ENCODE measurements at places on chromosomes 16 and 17.

GRCh38 chr17:27783440-27784350 is 16.6 kb downstream of the NOS2 start:
- DNase-seq, result no peak

DNA sequence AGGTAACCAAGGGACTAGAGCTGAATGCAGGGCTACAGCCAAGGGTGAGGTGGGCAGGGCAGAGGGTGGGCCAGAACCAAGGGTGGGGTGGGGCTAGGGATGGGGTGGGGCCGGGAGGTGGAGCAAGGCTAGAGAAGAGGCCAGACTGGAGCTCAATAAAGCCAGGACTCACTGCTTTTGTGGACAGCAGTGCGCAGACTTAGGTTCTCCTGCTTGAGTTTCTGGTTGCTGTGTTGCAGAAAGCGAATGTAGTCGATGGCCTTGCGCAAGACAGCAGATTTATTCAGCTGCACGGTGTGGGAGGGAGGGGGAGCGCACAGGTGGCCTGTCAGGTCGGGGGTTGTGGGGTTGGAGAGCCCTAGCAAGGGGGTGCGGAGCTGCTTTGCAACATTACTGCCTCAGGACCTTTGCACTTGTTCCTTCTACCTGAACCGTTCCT is 18.7 kb downstream of the SREBF1 start:
- DNase-seq, result no peak

GRCh38 chr17:3167574-3167973 is 29.7 kb upstream of the OR1A2 start:
- no peak for DNase-seq

GRCh38 chr16:50316102-50316847 is 49.9 kb downstream of the ADCY7 start:
- DNase-seq, result no peak

- DNase-seq, result no peak
Observed at GRCh38 chr17:2030779-2031163, 818 bp downstream of the DPH1 start.

- no peak for DNase-seq
Observed at GRCh38 chr17:2136241-2136640, 81.3 kb downstream of the HIC1 start.

DNA sequence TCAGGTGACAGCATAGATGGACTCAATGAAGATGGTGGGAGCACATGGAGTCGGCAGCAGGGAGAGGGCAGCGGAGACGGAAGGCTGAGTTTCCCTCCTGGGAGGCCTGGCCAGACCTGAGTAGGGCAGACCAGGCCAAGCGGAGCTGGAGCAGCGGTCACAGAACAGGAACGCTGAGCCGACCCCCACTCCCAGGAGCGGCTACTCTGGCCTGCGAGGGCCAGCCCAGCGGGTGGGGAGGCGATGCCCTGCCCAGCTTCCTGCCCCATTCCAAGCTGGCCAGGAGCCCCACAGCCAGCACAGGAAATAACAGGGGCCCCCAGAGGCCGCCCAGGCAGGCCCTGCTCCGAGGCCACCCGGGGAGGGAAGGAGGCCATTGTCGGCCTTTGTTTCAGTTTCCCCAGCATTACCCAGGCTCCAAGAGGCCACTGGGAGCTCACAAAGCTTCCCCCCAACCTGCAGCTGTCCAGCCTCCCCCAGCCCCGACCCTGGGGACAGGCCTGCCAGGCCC is 79.8 kb downstream of the ZNF423 start:
- DNase-seq, result no peak

DNA sequence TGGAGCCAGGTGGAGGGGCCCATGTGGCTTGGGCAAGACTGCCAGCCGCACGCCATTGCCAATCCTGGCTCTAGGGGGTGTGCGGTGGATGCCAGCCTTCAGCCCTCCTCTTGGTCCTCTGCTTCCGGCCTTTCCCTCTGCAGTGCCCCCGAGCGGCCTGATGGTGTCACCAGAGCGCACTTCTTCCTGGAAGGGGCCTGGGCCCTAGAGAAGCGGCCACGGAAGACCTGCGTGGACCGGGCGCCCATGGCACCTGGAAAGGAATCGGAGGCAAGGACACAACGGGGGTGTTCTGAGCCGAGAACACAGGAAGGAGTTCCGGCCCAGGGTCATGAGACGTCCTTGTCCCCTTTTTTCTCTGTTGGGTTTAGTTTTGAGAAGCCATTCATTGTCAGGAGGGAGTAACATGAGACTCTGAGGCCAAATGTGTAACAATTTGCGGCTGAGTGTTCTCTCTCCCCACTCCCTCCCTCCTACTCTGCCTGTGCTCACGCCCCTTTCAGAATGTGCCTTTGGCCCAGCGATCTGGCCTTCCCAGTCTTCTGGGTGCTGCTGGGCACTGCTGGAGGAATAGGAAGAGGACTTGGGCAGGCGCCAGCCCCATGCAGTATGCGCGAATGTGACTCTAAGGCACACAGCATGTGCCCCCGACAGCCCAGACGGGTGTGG is 92.8 kb downstream of the IRX3 start:
- DNase-seq, result no peak

DNA sequence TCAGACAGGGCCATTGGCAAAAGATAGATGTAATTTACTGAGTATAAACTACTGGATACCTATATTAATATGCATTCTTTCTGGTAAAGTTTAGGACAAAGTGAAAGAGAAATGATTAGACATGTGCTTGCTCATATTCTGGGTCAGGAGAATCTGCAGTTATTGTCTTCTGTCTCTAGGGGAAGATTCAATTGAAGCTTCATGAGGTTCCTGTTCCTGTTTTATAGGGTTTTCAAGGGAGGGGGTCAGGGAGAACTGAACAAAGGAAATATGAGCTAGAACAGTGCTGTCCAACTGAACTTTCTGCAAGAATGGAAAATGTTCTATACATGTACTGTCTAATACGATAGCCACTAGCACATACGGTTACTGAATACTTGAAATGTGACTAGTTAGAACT is 59.3 kb upstream of the CORO6 start:
- DNase-seq, result peak; percentile 88

GRCh38 chr16:78069913-78070312 is 29.5 kb upstream of the WWOX start:
- DNase-seq, result no peak

GRCh38 chr17:17191346-17191792 is 14.8 kb downstream of the PLD6 start:
- no peak for DNase-seq

GRCh38 chr17:63445954-63446752 is at the start of gene CYB561:
TSS of gene CYB561 (minus strand) at chr17:63446306. CDS start at chr17:63437547, 8,759 bp downstream.
- peak; percentile 81 for DNase-seq

- no peak for DNase-seq
Observed at GRCh38 chr16:9567666-9568065, 476.2 kb downstream of the HAPSTR1 start.
